Renal pelvis (tissue), 12 donors: ENCODE measurements at places on chromosomes 13 and 19. TPM values are rescaled to one million over a fixed set of nuclear protein-coding genes. Genes with fewer than 3 reads are reported as not detected.

DNA sequence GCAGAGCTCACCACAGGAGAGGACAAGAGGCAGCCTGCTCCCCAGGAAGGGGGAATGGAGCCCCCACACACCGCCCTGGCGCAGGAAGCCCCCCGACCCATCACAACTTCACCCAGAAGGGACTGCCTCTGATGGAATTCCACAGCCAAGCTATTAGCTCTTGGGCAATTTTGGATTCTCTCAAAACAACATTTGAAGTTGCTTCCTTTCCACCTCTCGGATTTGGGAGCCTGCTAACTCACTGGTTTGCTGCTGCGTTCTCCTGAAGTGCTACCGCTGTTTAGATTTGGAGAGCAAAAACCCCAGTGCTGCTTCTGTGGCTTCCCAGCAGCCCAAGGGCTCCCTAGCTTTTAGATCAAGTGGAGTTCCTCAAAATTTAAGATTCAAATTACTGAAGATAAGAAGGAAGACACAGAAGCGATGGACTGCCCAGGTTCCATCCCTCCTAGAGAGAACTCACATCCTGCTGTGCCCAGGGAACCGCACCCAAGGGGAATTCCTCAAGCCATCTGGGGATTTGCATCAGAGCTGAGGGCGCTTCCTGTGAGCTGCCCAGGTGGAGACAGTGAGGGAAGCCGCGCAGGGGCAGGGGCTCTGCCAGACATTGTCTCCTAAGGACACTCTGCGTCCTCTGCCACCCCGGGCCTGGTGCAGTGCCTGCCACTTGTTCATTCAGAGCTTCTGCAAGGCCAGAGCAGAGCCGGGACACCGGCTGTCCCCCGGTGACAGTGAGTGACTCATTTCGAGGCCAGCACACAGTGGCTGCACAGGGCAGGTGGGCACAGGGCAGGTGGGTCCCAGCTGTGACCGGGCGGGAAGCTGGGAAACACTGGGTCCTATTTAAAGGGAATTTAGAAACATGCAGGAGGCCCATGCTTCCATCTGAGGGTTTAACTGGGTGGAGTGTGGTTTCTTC lies 45.5 kb downstream of the COL4A1 start:
- DNase-seq = no peak

- DNase-seq = no peak
Measured at GRCh38 chr13:25529425-25529824, 157.7 kb downstream of the ATP8A2 start.

- no peak for DNase-seq
Measured at GRCh38 chr13:50156140-50156539, 140.9 kb downstream of the KCNRG start.

- DNase-seq = no peak
Measured at GRCh38 chr13:112376050-112376681, at the start of gene SPACA7. SPACA7 (plus strand) TSS chr13:112376355; CDS start chr13:112376386, 31 bp downstream.

DNA sequence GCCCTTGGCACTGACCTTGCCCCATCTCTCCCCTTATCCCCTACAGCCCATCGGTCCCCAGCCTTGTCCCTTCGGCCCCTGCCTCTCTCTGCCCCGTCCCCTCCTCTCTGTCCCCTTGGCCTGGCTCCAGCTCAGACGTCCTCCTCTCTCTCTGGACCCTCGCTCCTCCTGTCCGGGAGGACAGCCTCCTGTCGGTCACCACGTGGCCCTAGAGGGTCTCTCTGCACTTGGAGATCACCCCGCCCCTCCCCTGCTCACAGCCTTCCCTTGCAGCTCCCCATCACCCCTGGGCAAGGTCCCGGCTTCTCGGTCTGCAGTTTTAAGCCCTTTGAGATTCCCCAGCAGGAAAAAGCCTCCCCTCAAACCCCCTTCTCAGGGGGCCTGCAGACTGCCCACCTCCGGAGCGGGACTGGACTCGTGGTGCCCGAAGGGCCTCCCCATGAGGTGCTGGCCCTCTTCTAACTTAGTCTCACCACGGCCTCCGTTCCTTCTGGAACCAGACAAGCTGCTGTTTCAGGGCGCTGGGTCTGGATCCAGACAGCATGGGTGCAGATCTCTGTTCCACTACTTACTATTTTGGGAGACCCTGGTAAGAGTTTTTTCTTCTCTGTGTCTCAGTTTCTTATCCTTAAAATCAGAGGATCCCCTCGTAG lies 3.3 kb upstream of the KLK15 start:
- DNase-seq = no peak

GJB2 gene
- polyA plus RNA-seq = 3.8 TPM

DNA sequence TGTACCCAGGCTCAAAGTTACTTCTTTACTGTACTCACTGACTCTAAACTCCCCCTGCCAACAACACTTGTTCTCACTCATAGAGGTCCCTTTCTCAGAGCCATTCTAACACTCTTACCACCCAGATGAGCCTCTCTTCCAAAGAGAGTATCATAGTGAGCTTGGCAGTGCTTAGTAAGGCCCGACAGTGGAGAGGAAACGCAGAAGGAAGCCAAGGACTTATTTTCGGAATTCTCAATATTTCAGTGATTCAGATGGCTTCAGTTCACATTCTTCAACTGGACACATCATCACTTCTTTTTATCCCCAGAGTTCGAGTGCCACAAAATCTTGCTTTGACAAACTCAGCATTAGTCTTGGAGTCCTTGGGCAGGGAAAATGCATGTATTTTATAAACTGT lies 285.9 kb downstream of the DNAJC15 start:
- DNase-seq = no peak

DHDH gene
- polyA plus RNA-seq = 9.7 TPM

S1PR5 gene
- polyA plus RNA-seq = 1.2 TPM

- peak; percentile 26 for DNase-seq
Measured at GRCh38 chr13:110944121-110944967, 29.5 kb upstream of the ANKRD10 start.

DNA sequence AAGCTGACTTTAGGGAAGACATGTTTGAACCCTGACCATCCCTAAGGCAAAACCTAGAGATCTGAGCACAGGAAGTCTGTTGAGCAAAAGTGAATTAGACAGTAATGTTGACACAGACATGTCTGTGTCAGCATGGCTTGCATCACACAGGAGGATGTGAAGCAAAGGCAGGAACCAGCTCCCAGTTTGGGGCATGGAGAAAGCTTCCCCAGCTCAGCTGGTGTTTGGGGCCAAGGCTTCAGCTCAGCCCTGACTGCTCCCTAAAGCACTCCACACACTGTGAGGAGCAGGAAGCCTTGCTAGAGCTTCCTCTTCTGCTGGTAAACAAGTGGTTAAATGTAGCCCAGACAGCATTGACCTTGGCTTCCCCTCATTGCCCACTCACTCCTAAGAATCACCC lies 153.8 kb upstream of the UBL3 start:
- no peak for DNase-seq

GRCh38 chr19:9793071-9793591 lies 24.6 kb upstream of the ZNF846 start:
- DNase-seq = no peak

- DNase-seq = no peak
Measured at GRCh38 chr19:34484328-34484727, 2.8 kb downstream of the WTIP start.

PRSS57 gene
- not detected for polyA plus RNA-seq

OLFM2 gene
- 28.2 TPM for polyA plus RNA-seq

SLITRK6 gene
- polyA plus RNA-seq = 6.1 TPM

- DNase-seq = no peak
Measured at GRCh38 chr13:44899967-44900366, 89.3 kb downstream of the NUFIP1 start.

ALOX5AP gene
- polyA plus RNA-seq = 5.5 TPM

N4BP2L2 gene
- 229 TPM for polyA plus RNA-seq
